Muscle of leg (tissue), 16 donors: ENCODE measurements at places on chromosomes 2 and 18.

GRCh38 chr2:187148059-187148714 is 299.2 kb upstream of the ZSWIM2 start:
- DNase-seq = no peak

GRCh38 chr18:63234432-63234831 is 85.1 kb downstream of the BCL2 start:
- no peak for DNase-seq

DNA sequence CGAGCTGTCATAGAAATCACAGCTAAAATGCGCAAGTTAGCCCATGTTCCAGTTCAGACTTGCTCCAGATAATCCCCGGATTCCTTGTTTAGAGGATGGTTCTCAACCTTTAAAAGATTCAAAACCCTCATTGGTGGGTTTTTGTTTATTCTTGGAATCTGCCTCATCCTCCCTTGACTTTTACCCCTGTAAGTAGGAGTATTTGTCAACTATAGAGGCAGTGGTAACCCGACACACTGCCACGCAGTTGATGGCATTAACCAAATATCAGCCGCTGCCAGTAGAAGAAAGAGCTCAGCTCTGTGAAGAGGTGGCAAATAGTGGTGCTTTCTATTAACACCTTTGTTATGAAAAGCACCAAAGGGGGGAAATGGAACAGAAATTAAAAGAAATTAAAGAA is 40.4 kb upstream of the SELENOI start:
- no peak for DNase-seq

DNA sequence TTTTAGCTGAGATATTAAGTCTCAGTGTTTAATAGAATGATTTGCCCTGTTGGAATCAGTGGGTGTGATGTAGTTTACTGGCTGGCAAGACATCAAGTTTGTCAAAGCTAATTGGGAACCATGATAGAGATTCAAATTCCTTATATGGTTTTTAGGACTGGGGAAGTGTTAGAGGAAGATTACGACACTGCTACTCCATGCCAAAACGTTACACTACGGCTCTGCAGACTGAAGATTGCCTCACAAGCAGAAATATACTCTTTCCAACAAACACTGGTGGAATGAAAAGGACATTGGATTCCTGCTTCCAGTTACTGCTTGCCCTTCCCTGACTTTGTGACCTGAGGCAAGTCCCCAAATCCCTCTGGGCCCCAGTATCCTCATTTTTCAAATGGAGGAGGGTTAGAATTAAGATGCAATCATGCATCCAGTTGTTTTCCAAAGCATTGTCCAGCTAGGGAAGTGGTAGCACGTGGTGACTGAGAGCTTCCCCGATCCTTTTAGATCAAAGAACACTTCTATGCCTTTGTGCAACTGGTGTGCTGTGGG is 147.6 kb downstream of the CDC42EP3 start:
- DNase-seq = peak; percentile 96

DNA sequence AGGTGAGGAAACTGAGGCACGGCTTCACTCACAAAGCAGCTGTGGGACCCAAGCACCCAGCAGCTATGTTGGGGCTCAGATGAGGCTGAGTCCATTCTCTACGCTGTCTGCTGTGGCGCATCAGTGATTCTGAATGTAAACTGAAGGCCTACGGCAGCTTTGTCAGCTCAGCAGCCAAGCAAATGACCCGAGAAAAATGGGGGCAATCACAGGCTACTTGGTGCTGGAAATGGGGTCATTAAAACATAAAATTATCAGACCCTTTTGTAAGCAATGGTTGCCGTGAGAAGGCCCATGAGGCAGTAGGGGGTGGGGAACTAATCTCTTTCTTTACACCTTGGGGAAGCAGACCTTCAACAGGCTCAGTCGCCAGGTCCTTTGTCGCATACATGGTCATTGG is 84.0 kb upstream of the ZCCHC2 start:
- no peak for DNase-seq

- DNase-seq = peak; percentile 71
Observed at GRCh38 chr2:120108049-120108448, 95.2 kb downstream of the EPB41L5 start.

GRCh38 chr2:120873958-120874887 is 138.6 kb downstream of the GLI2 start:
- DNase-seq = no peak

DNA sequence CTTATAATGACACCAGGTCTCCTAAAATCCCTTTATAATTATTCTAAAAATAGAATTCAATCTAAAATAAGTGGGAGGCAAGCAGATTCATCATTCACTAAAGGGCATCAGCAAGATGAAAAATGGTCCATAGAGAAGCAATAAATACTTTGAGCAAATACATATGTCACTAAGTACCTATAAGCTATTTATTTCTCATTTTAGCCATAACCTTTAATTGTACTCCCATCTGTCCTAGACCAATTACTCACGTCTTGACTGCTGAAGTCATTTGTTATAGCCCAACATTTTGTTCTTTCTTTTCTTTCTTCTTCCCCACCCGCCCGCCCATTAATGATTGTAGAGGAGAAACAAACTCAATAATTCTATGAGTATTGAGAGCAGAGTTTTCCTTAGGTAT is 105.7 kb downstream of the MAP2 start:
- no peak for DNase-seq

DNA sequence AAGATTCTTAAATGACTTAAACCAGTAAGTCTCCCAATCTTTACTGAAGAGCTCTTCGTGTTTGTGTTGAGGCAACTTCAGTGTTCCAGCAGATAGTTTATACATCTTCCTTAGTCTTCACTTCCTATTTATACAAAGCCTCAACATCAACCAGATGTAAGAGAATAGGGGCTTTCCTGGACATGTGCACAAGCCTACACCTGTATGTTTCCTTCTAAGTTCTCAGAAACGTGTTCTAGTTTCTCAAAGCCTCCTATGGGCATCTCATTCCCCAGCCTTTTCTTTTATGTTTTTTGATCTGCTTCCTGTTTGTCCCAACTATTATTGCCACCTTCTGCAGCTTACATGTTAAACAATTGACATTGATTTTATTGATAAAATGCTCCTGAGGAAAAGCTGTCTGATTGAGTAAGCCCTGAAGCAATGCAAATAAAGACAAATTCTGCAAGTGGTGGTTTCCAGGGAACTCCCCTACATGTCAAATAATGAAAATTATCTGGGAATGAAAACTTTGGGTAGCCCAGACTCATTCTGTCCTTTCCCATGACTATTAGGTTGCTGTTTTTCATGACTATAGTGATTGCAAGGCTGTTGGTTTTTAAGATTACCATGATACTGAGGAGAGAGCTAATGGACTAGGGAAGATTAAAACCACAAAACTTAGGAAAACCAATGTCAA is 663.3 kb upstream of the ACVR2A start:
- no peak for DNase-seq

- DNase-seq = no peak
Observed at GRCh38 chr2:165924946-165925345, 28.6 kb downstream of the TTC21B start.

GRCh38 chr2:54918647-54919280 is 131.5 kb downstream of the RTN4 start:
- no peak for DNase-seq
